ENCODE measurements at places on chromosomes 11 and 22. TPM values are rescaled to one million over a fixed set of nuclear protein-coding genes. Genes with fewer than 3 reads are reported as not detected.

VEGFB gene
- total RNA-seq, result 172 TPM

CXCR5 gene
- total RNA-seq, result not detected

GRAP2 gene
- 10.1 TPM for total RNA-seq

RBMXL2 gene
- not detected for total RNA-seq

NTM gene
- 3.7 TPM for total RNA-seq

GDPD4 gene
- not detected for total RNA-seq

SERHL2 gene
- 1.2 TPM for total RNA-seq

MYBPC3 gene
- total RNA-seq, result 0.96 TPM

ADM gene
- total RNA-seq, result 24.5 TPM

CCDC87 gene
- total RNA-seq, result 0.26 TPM

OR52E8 gene
- total RNA-seq, result not detected

FAM180B gene
- not detected for total RNA-seq

FAM118A gene
- total RNA-seq, result 20.6 TPM

OR5M10 gene
- not detected for total RNA-seq

ADAMTS8 gene
- total RNA-seq, result 39.1 TPM

RAG2 gene
- total RNA-seq, result not detected

OR5P2 gene
- 1.3 TPM for total RNA-seq

STT3A gene
- total RNA-seq, result 131 TPM

MGAT3 gene
- total RNA-seq, result 34.8 TPM

FGF19 gene
- not detected for total RNA-seq

MN1 gene
- 4.0 TPM for total RNA-seq

TH gene
- not detected for total RNA-seq

PLAAT5 gene
- 3.6 TPM for total RNA-seq

HSPA8 gene
- total RNA-seq, result 840 TPM
